ENCODE measurements at places on chromosomes 5 and 9.

DNA sequence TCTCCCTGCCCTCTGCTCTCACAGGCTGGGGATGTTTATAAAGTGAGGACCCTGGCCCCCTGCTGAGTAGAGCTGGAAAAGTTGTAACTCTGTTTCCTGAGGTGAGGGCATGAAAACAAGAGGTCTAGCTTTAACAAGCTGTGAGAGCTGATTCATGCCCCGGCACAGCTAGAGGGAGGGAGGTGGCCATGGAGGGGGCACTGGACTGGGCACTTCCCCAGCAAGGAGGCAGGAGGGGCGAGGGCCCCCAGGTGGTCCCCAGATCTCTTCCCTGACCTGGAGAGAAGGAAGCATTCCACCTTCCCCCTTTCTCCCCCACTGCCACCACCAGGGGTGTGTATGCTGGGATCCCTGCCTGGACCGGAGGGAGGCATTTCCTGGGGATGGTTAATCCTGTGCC, at the start of gene MSMP:
MSMP (minus strand) TSS at position 13 of the 400 bp plus-strand sequence. CDS start 147 bp downstream, outside the sequence.
- DNase-seq = no peak

DNA sequence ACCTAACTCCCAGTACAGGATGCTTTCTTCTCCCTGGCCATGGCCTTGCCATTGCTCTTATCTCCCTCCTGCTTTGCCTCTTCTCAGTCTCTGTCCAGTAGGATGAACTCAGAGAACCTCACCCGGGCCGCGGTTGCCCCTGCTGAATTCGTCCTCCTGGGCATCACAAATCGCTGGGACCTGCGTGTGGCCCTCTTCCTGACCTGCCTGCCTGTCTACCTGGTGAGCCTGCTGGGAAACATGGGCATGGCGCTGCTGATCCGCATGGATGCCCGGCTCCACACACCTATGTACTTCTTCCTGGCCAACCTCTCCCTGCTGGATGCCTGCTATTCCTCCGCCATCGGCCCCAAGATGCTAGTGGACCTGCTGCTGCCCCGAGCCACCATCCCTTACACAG, at the start of gene OR5C1:
OR5C1 (plus strand) TSS at position 103 of the 400 bp plus-strand sequence; CDS start at position 103, 0 bp downstream.
- DNase-seq = no peak

DNA sequence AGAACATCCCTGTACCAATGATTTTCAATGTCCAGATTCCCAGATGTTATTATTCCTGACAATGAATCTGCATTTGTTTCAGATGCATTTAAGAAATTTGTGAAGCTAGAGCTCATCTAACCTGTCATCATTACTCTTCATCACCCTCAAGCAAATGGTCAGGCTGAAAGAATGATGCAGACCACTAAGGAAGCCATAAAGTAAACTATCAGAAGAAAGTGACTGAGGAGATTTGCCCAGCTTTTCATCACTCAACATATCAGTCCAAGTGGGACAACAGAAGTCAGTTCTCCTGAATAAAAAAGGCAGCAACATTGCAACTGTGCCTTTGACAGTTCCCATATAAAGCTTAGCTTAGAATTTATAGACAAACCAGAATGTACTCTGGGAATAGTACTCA, 419.9 kb downstream of the PDE4D start:
- no peak for DNase-seq

GRCh38 chr9:32899761-32900160, 101.7 kb downstream of the APTX start:
- no peak for DNase-seq

DNA sequence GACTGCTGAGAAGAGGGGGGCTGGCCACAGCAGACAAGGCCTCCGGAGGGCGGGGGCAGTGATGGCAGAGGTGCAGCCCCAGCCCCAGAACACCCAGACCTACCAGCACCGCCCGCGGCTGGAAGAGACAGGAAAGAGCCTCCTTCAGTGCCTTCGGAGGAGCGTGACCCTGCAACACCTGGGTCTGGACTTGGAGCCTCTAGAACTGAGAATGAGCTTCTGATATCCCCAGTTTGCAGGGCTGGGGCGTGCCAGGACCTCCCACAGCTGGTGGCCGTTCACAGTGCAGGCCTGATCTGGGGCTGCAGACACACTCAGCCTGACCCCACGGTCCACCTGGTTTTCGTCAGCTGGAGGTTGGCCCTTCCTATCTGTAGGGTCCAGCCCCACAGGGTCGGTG, 9.1 kb downstream of the LCN10 start:
- DNase-seq = no peak

- no peak for DNase-seq
Observed at GRCh38 chr5:351921-352245, 30.4 kb downstream of the AHRR start.

DNA sequence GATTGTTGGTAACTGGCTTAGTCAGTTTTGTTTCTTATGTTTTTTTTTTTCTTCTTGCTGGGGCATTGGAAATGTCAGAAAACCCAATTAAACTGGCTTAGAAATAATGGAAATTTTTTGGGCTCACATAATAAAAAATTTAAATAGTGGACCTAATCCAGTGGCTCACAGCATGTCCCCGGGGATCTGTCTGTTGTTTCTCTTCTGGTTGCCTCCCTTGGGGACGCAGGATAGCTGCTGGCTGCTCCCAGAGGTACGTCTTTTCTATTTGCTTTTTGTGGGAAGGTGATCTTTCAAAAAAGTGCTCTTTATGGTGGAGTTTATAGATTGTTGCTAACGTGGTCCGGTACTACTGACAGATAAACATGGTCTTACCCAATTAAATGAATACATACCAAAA, 52.2 kb downstream of the LMNB1 start:
- no peak for DNase-seq

- no peak for DNase-seq
Observed at GRCh38 chr9:134384811-134385479, 58.7 kb downstream of the RXRA start.

GRCh38 chr5:87751824-87752223, 339.1 kb upstream of the CCNH start:
- DNase-seq = no peak

DNA sequence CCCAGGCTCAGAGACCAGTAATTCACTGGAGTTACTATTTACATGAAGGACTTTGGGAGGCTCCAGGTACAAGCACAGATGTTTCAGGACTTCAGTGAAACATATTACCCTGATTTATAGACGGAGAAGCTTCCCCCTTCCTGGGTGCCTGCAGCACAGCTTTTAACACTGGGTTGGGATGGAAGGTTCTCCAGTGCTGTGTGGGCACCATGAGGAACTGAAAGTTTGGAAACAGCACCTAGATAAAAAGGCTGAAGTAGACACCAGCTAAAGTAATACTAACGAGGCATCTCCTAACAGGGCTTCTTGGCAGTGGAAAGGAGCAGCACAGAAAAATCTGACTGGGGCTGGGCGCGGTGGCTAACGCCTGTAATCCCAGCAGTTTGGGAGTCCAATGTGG, 70.7 kb downstream of the GCNT1 start:
- no peak for DNase-seq
